ENCODE measurements at places on chromosomes 1 and 21.

GRCh38 chr1:111483166-111483565 is 9.4 kb downstream of the C1orf162 start:
- no peak for DNase-seq

DNA sequence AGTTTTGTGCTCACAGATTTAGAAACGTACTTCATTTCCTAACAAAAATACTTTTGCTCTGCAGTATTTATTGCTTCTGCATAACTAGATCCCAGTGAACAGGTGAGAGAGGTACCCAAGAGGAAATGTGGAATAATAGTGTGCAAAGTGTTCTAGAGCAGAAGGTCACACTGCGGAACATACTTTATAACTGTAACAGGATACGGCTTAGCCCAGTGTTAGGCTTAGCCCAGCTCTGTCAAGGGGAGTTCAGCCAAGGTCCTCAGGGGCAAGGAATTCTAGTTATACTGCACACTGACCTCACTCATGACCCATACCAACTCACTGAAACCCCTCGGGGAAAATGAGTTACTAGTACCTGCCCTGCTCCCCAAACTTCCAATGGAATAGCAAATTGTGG is 55.3 kb downstream of the PTPN14 start:
- no peak for DNase-seq

DNA sequence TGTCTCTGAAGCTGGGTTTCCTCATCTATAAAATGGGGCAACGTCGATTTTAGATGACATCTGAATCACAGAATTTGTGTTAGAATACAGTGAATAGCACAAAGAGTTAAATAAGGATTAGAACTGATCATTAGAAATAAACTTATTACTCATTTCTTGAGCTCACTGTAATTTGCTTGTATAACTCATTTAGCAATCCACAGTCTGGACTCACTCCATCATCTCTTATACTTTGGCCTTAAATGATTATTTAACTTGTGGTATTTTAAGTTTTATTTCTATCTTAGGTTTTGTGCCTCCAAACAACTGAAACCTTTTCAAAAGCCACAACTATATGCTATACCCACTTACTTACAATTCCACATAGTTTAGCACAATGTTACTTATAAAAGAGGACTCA is 128.0 kb downstream of the CDC42BPA start:
- no peak for DNase-seq

DNA sequence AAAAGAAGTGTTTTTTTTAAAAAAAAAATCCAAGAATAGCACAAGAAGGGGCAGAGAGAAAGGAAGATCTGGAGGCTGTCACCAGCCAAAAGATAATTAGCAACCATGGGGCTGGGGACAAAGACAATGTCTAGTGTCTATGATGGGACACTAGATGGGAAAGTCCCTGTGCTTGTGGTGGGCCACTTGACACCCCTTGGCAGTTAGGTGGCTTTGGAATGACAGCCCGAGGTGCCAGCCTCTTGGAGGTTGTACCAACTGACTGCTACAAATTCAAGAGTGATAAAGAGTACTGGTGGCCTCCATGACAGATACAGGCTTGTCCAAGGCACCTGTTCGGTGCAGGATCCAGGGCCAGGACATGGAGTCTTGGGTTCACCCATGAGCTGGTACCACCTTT is 21.6 kb downstream of the ATP2B4 start:
- no peak for DNase-seq

DNA sequence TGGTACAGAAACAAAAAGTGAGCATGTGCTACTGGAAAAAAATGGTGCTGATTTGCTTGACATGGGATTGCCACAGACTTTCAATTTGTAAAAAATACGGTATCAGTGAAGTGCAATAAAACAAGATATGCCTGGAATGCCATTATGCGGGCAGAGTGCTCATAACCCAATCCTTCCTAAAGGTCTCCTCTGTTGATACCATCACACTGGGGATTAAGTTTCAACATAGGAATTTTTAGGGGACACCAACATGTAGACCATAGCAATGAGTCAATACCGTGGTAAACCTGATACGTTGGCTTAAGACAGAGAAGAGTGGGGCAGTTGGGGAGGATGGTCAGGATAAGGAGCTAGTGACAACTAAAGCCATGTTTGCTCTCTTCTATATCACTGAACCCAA is 20.5 kb downstream of the MX1 start:
- no peak for DNase-seq

- no peak for DNase-seq
Measured at GRCh38 chr1:2179283-2180013, 15.1 kb downstream of the FAAP20 start.

DNA sequence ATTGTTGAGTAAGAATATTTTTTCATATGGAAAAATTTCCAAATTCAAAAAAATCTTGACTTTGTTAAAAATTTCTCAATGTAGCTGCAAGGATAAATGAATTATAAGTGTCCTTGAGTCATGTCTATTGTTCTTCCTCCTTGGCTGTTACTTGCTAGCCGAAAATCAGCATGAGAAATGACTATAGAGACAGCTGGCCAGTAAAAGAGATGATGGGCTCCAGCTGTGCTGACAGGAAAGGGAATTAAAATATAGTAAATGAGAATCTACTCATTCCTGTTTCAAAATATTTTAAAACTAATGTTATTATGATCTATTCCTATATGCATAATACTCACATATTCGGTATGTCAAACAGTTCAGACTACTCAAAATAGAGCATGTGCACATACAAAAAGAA is 1292.6 kb downstream of the BRINP3 start:
- DNase-seq = no peak

- DNase-seq = no peak
Measured at GRCh38 chr1:228958741-228959140, 223.5 kb downstream of the RHOU start.

DNA sequence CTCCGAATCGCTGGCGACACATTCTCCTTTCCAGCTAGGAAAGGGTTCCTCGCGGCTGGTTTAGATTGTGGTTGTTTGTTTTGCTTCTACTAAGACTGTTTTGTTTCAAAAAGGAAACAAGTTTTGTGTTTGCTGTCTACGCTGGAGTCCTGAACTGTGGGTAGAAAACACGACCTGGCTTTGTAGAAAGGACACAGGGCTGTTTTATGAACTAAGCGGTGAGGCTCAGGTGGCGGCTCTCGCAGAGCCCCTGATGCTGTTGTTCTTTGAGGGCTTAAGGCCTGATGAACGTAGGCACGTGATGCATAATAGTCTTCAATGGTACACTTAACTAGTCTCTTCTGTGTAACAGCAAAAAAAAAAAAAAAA is 27.0 kb upstream of the FHAD1 start:
- DNase-seq = no peak

DNA sequence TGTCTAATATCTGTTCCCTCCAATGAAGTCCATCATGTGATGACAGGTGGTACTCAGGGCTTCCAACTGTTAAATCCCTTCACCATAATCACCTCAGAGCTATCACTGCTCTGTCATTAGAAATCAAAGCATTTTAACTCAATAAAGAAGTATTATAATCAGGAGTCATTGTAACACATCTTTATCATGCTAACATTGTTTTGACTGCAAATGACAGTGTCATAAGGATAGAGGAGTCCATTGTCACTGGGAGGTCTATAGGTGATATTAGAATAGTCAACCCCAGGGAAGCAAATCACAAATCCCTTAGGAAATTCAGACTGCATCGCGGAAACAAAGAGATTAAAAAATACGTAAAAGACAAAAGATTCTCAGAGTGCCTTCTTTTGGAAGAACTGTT is 30.8 kb downstream of the LRRC53 start:
- no peak for DNase-seq

DNA sequence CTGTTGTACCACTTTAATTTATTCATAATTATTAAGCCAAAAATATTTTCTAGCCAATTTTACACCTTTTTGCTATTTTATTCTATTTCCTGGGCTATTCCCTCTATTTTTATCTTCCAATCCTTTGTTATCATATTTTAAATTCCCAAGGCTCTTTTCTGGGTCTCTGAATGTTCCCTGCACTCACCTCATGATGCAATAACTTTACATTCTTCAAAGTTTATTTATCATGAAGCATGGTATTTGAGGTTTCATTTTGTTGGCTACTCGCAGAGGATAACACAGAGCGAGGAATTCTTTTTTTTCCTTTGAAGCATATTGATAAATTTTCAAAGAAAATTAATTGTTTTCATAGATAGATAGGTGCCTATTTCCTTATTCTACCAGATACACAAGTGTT is 489.8 kb upstream of the TMPRSS15 start:
- DNase-seq = no peak

DNA sequence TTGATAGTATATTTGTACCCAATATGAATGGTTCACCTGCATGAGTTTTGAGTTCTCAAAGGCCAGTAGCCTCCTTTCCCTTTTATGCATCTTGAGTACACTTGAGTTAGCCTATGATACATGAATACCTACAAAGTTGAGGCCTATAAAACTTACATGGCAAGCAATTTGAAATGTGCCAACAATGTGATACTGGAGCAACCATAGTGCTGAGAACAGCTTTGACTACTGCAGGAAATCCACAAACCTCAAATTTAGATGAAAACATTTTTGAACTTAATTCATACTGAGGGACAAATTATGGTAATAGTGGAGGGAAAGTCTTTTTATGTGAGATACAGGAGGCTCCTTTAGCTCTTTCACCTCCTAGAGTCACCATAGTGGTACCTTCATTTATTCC is 37.4 kb downstream of the LEPR start:
- DNase-seq = no peak

- DNase-seq = no peak
Measured at GRCh38 chr1:154474802-154475201, 27.2 kb upstream of the TDRD10 start.
